ENCODE measurements at places on chromosomes 13 and 19.

GRCh38 chr13:48400850-48401291 is 12.0 kb downstream of the LPAR6 start:
- peak; percentile 78 for DNase-seq

DNA sequence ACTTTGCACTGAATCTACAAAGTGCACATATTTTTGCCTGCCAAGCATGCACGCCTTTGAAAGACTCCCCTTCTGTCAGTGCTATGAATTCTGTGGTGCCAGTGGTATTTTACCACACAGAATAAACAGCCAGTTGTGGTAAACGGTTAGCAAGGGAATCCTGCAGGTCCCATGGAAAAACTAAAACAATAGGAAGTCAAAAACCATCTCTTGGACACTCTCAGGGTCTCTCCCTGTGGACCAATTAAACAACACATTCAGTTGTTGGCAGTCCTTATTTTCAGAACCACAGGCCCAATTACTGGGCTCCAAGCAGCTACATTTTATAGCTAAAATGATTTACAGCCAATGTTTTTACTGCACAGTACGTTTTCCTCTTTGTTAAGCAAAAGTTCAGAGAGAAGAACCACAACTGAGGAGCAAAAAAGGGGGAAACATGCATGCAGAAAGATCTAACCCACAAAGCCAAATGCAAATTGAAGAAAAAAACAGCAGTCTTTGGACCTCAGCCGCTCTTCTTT is 116.9 kb downstream of the KCTD12 start:
- DNase-seq, result peak; percentile 72

GRCh38 chr19:31529121-31529520 is 179.9 kb upstream of the TSHZ3 start:
- DNase-seq, result no peak

- DNase-seq, result no peak
These were observed 19.2 kb downstream of the FCGBP start for GRCh38 chr19:39915101-39915847.

DNA sequence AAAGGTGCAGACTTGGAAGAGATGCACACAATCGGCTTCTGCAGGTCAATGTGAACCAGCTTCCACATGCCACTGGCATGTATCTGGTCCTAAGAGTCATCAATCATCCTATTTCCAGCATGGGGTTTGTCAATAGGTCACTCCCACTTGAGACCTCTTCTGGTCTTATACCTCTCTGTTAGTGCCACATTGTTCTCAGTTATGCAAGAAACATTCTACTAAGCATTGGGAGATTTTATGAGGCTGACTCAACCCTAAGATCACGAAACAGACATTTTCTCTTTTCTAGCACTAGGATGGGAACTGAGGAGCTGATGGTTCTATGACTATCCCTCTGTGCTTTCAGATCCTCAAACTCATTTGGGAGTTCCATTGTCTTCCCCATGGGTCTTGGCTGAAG is 581.5 kb upstream of the KLF12 start:
- peak; percentile 12 for DNase-seq

DNA sequence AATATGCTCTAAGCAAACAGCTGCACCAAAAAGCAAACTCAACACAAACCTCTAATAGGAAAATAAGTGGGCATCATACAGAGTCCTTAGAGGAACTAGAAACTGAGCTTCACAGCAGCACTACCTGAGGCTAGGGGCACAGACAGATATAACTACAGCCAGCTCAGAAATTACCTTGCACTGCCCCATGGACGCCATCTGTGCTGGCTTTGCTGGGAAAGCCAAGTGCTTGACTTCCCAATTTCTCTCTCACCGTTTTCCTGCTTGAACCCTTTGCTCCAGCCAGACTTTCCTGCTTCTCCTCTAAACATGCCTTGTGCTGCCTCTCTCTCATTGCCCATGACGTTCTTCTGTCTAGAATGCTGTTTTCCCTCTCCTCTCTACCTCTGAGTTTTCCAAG is 29.3 kb downstream of the MTUS2 start:
- no peak for DNase-seq

GRCh38 chr13:87376081-87376480 is 295.1 kb upstream of the SLITRK5 start:
- DNase-seq, result peak; percentile 17

DNA sequence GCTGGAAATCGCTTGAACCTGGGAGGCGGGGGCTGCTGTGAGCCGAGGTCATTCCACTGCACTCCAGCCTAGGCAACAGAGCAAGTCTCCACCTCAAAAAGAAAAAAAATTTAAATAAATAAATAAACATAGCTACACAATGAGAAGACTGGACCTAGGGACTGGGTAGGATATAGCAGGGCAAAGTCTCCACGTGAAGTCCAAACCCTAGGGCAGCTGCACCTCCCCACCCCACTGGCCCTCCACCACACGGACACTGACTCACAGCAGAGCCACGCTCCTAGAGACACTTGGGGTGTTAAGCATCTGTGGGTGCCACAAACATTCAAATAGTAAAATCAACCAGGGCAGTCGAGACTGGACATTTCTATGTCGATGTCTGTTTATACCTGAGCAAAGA is 7.1 kb downstream of the LATS2 start:
- DNase-seq, result peak; percentile 74

- no peak for DNase-seq
These were observed 11.7 kb upstream of the KL start for GRCh38 chr13:33004511-33004910.

DNA sequence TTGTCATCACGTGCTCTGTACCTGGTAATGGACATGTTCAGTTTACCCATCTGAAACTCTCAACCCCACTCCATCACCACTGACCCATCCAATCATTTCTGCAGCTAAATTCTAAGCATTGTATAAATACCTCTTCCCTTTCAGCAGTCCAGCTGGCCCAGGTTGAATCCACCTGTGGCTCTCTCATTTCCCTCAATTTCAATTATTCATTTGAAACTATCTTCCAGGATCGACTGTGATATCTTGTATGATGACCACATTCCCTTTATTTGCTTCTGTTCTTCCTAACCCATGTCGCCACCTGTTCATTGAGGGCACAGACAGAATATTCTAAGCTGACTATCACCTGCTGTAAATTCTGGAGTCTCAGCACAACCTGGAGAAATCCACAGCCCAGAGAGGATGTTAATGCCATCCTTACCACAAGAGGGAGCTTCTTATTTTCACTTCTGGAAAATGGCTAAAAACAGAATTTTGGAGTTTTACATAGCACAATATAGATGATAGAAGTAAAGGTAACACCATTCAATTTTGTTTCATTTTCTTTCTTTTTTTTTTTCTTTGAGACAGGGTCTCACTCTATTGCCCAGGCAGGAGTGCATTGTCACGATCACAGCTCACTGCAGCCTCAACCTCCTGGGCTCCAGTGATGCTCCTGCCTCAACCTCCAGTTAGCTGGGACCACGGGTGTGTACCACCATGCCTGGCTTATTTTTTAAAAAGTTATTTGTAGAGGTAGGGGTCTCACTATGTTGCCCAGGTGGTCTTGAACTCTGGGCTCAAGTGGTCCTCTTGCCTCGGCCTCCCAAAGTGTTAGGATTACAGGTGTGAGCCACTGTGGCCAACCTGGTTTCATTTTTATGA is 38.6 kb downstream of the ZNF823 start:
- DNase-seq, result peak; percentile 27

- DNase-seq, result peak; percentile 56
These were observed 9.8 kb downstream of the TPT1 start for GRCh38 chr13:45331123-45331619.

GRCh38 chr13:33099860-33100259 is 83.6 kb downstream of the KL start:
- DNase-seq, result no peak

- DNase-seq, result no peak
These were observed 296.6 kb downstream of the ATP8A2 start for GRCh38 chr13:25668345-25668744.

DNA sequence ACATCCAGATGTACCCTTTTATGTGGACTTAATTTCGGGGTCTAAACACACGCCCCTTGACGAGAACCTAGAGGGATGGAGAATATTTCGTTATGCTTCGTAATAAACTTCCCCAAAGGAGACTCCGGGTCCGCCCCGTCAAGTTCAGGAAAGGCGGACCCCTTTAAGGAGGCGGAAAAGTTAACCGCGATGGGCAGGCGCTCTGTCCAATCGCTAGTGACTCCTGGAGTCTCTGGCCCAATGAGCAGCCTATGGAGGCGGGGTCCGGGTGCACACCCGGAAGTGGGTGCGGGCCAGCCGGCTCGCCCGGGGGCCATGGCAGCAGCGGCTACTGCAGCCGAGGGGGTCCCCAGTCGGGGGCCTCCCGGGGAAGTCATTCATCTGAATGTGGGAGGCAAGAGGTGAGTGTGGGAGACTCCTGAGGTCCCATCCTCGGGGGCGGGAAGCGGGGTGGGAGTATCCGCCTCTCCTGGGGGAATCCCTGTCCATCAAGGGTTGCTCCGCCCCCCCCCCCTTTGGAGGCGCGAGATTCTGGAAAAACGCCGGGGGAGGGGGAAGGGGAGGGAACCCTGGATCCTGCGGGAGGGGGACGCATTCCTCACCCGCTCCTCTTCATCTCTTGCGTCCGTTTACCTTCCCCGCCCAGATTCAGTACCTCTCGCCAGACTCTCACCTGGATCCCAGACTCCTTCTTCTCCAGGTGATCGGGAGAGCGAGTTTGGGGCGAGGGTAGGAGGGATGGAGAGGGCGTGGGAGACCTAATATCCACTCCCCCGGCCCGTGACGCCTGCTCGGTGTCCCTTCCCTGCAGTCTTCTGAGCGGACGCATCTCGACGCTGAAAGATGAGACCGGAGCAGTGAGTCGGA is at the start of gene SHKBP1:
TSS of gene SHKBP1 (plus strand) at position 289 of the 867 bp plus-strand sequence. CDS start at position 316, 27 bp downstream.
- peak; percentile 93 for DNase-seq

- peak; percentile 89 for DNase-seq
These were observed at the start of gene ZNF573 for GRCh38 chr19:37779127-37780005. TSS of gene ZNF573 (minus strand) at chr19:37779586. CDS start at chr19:37773729, 5,857 bp downstream.

DNA sequence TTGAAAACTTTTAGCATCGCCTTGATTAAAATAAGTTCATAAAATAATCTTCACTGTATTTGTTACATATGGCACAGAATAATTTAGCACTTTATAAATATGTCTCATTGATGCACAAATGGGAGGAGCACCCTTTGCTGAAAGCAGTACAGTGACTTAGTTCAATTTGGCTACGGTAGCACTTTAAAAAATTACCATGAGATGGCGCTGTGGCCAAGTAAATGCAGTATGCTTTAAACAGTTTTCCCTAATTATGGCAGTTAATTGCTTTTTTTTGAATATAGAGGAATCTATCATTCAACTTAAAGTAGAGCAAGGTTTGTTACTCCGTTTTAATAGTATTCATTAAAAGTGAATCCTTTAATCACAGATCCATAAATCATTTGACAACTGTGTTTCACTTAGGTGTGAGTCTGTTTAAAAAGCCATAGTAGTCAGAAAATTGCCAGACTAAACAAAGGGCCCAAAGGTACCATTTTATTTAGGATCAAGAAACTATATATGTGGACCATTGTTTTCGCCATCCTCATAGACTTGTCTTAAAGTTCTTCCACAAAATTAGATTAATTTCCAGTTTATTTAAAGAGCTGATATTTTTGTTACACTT is 34.7 kb upstream of the ESD start:
- peak; percentile 55 for DNase-seq

DNA sequence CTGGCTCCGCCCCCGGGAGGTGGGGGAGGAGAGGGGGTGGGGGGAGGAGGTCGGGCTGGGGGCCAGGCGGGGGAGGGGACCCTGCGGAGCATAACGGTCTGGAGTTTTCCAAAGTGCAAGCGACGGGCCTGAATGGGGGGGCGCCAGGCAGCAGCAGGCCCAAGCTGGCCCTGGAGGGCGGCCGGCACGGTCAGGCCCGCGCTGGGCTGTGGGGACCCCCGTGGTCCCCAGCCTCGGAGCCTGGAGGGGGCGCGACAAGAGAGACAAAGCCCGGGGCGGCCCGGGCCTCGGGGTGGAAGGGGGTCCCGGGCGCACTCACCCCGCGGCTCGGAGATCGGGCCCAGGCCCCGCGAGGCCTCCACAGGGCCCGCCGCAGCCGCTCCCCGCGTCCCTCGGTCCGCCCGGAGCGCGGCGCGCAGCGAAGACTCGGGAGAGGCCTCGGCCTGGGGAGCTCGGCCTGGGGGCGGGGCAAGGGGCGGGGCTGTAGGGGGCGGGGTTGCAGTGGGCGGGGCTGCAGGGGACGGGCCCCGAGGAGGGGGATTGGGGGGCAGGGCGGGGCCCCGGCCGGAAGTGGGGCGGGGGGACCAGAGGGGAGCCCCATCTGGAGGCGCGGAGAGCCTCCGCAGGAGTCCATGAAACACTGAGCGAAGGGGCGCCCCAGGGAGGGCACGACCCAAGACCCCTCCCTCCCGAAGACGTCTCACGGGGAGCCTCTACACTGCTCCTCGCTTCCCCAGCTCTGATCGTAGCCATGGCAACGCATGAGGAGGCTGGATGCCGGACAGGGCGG is 47.6 kb downstream of the PTPRS start:
- DNase-seq, result peak; percentile 55

- no peak for DNase-seq
These were observed 13.1 kb upstream of the SLITRK6 start for GRCh38 chr13:85812282-85812681.

DNA sequence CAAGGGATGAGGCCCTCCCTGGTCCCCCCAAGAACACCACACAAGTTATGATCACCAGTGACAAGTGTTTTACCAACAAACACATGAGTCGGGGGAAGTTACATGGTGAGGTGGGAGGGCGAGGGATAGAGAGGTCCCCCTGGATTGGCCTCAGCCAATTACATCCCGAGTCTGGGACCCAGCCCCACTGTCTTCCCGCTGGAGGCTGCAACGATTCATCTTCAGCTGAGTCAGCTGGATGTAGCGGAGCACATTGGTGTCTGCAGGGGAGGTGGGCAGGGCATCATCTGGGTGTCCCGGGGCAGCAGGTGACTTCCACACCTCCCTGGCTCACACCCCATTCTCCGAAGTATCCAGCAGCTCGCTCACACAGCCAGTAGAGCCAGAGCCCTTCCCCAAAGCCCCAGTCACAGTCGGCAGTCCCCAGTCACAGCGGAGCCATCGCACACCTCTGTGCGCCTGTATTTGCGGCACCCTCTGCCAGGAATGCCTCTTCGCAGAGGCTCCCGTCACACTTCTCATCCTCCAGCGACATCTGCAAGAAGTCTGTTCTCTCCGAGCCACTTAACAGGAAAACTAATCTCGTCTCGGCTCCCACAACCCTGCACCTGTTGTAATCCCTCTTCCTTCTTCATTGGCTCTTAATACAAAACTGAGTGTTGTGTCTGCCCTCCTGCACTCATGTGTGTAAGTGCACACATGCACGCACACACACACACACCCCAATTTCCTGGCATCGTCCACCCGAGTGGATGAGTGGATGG is 2.0 kb downstream of the TTC9B start:
- peak; percentile 34 for DNase-seq

DNA sequence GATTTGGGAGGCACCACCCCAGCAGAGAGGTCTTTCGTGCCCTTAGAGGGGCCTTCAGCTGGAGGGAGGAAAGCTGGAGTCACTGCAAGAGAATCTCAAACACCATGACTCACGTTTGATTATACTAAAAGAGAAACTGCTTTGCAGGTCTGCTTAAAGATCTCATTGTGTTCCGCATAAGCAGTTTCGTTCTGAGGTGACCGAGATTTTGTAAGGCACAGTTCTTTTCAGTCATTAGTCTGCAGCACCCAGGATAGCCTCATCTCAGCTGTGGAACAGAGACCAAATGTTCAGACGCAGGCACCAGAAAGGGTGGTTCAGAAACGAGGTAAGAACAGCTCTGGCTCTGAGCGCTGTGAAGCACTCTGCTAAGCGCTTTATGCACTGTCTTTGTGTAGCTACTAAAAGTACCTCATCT is 71.2 kb upstream of the GTF3A start:
- no peak for DNase-seq

GRCh38 chr19:1125601-1126467 is 22.0 kb downstream of the GPX4 start:
- peak; percentile 83 for DNase-seq

Data from LHCN-M2 (cell line).